ENCODE measurements at places on chromosomes 1 and 21. TPM values are rescaled to one million over a fixed set of nuclear protein-coding genes. Genes with fewer than 3 reads are reported as not detected.

Gene ASTN1
- total RNA-seq = under 0.01 TPM

Gene PLPP3
- 265 TPM for total RNA-seq

Gene LORICRIN
- total RNA-seq = not detected

Gene SLAMF8
- not detected for total RNA-seq

Gene MYOC
- total RNA-seq = 1.2 TPM
